ENCODE measurements at places on chromosomes 16 and 17.
A peak's percentile ranks its signal among the peaks of the same experiment; 100 is the strongest.

- DNase-seq = no peak
Measured at GRCh38 chr17:7354262-7354843, 603 bp upstream of the TMEM95 start.

GRCh38 chr16:87922250-87922871 lies 14.0 kb downstream of the CA5A start:
- DNase-seq = no peak

- no peak for DNase-seq
Measured at GRCh38 chr17:66535611-66536010, 233.2 kb downstream of the PRKCA start.

- no peak for DNase-seq
Measured at GRCh38 chr16:85510041-85510659, 103.0 kb upstream of the GSE1 start.

DNA sequence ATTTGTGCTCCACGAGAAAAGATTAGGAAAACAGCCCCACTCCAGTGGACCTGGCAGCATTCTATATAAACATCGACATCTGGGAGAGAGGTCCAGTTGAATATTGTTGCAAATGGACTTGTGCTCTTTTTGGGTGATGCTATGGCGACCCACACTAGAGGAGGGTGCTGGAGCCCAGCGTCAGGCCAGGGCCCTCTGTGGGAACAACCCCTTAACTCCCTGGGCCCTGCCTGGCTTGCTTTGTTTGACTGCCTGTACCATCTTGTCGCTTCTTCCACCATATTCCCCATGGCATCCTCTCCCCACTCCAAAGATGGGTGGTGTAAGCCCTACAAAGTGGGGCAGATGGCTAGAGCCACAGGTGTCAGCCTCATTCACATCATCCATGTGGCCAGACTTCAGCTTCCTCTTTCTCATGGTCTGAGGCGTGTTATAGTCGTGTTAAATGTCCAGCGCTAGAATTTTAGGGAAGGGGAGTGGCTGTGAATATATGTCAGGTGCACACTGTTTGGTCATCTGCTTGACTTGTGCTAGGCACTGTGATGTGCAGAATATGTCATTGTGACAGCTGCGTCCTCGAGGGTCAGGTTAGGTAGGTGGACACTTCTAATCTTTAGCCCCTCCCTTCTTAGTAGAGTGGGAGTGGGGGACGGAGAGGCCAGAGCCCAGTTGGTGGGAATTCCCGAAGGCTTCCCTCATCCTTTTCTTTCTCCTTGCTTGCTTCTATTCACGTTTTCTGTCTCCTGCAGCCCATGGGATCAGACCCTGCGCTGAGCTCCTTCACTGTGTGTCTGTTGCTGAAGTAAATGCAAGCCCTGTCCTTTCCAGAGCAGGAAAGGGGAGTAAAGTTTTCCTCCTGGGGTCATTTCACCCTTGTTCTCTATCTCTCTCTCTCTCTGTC lies 49.8 kb downstream of the MPRIP start:
- no peak for DNase-seq

DNA sequence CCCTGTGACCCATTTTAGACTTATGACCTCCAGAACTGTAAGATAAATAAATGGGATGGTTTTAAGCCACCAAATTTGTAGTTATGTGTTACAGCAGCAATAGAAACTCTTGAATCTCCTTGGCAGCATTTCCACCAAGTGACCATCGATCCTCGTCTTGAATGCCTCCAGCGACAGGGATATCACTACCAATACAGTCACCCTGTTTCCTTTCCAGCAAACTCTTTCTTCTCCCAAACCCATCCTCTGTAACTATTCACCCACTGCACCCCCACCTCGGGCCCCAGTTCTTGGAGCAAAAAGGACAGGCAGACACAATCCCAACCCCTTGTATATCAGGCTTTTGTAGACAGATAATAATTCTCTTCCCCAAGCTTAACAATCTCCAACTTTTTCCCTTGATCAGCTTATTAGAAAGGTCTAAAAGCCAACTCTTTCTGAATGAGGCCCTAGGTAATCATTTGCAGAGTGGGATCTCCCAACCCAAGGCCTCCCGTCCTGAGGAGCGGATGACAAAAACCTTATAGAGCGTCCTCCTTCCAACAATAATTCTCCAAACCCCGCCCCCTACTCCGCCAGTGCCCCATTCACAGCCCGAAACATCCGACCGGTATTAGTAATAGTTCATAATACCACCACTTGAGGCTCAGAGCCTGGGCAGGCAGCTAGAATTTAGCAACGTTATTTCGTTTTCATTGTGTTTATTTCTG lies 14.7 kb upstream of the PLLP start:
- DNase-seq = no peak

DNA sequence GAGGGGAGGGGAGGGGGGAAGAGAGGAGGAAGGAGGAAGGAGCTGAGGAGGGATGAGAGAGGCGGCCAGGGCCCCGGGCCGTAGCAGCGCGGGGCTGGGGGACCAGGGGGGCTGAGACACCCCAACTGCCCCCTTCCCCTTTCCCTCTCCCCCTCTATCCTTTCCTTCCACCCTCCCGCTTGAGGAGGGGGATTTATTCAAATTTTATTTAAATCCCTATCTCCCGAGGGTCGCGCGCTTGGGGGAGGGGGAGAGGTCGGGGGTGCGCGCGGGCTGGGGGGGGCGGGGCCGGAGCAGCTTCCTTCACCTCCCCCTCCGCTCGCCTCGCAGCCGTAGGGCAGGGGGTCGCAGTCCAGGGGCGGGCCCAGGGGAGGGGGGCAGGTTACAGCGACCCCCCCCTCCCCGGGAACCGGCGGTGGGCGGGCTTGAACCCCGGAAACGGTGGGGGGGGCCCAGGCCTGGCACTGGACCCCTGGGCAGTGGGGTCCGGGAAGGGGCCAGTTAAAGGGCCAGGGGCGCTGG lies at the start of gene FBXL19:
Gene FBXL19 (plus strand): TSS at position 19 of the 522 bp plus-strand sequence. CDS start 2,183 bp downstream, outside the sequence.
- no peak for DNase-seq

- no peak for DNase-seq
Measured at GRCh38 chr16:78415013-78415412, 315.6 kb downstream of the WWOX start.

GRCh38 chr16:2089706-2090480 lies 42.1 kb downstream of the TSC2 start:
- no peak for DNase-seq

DNA sequence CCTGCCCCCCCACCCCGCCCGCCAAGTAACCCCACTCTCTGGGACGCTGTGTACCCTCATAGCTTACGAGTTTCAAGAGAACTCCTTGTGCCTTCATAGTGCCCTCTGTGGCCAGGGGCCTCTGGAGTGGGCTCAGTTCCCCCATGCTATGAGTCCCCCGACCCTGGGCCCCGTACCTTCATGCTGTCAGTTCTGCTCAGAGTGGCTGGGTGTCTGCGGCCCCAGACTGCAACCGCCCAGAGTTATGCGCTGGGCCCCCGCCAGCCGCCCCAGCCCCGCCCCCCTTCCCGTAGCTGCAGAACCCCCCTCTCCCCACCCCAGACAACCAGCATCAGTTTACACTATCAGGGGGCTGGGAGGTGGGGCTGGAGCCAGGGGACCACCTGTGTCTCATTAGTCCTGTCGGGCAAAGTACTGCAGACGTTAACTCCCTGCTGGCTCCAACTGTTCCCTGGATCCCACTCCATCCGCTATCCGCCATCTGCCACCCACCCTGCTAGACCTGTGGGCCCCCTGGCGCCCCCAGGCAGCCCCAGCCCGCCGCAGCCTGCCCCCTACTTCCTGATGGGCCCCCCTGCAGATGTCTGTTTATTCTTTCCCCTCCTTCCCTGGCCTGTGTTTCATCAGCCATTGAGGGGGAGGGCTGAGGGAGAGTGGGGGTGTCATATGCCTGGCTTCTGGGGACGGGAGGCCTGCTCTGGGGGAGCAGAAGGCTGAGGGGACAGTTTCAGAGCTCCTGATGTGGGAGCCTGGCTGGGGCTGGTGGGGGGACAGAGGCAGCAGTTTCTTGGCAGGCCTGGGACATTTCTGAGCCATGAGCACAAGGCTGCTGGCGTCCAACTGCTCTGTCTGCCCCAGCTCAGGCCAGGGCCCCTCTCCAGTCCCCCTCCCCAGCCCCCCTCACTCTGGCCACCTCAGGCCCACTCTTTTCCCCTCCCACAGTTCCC lies at the start of gene MFAP4:
Gene MFAP4 (minus strand): TSS at position 217 of the 947 bp plus-strand sequence. CDS start 35 bp downstream, at position 182.
- DNase-seq = no peak

DNA sequence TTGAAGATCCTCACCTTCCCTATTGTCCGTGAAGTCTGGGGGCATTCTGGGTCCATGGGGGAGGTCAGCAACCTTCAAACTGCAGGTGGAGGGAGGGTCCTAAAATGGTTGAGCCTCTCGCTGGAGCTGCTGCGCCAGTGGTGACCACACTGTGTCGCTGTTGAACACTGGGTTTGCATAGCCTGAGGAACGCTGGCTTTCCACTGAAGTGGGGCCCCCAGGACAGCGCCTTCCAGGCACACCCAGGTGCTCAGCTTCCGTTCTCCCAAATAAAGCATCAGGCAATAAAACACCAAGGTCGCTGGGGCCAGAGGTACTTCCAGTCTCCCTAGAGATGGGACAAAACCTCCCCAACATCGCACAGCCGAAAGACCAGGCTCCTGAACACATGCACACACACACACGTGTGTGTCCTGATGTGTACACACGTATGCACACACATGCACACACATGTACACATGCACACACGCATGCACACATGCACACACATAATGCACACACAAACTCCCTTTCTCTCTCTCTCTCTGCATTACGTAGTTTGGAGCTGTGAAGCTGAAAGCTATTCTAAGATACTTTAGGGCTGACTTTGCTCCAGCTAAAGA lies 120.6 kb downstream of the IRF8 start:
- no peak for DNase-seq

DNA sequence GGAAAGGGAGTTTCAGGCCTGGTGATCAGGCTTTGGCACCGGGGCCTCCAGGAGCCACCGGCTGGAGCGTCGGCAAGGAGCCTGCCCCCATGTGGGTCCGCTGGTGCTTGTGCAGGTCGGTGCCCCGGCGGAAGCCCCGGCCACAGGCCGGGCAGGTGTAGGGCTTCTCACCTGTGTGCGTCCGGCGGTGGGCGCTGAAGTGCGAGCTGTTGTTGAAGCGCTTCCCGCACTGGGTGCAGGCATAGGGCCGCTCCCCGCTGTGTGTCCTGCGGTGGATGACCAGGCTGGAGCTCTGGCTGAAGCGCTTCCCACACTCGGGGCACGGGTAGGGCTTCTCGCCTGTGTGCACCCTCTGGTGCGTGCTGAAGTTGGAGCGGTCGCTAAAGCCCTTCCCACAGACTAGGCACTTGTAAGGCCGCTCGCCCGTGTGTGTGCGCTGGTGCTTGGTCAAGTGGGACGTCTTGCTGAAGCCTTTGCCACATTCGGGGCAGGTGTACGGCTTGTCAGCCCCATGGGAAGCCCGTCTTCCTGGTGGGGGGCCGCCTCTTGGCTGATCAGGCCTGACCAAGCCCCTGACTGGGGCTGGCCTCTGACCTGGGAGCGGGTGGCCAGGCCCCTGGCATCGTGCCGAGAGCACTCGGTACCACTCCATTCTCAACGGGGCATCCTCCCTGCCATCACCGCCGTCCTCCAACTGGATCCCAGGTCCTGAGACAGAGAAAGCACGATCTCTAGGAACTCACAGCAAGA lies 14.4 kb downstream of the ZNF500 start:
- DNase-seq = no peak

DNA sequence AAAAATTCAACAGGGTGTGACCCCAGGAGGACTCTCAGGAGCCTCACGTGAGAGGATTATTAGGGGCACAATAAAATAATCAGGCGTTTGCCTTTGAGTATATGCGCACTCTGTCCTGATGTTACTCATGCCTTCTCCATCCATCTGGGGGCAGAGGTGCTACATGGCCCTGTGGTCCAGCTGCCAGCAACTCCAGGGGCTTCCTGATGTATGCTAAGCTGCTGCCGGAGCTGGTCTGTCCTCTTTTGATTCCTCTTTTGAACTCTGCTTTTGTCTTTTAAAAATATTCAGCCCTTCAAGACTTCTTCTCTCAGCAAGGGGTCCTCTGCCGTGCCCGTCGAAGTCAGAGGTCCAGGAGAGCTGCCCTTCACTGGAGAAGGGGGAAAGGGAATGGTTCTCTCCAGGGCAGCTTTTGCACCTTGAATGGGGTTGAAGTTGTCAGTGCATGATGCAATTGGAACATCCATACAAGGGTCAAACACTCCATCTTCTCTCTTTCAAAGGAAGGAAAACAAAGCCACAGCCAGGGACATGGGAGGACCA lies 431.4 kb downstream of the SHISA9 start:
- DNase-seq = no peak

DNA sequence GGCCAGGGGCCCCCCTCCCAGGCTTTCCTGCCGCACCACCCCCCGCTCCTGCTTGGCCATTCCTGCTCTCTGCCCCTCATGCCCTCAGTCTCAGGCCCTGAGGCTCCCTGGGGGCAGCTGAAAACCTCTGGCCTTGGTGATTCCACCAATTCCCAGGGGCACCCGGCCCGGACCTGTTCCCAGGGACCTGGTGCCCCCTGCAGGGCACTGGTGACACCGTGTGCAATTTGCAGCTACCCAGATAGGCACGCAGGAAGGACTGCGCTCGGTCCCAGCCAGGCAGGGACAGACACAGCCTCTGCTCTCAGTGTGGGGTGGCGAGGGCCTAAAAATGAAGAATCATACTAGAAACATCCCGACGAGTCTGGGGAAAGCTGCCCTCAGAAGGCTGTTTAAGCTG lies 13.4 kb downstream of the WFDC1 start:
- no peak for DNase-seq

DNA sequence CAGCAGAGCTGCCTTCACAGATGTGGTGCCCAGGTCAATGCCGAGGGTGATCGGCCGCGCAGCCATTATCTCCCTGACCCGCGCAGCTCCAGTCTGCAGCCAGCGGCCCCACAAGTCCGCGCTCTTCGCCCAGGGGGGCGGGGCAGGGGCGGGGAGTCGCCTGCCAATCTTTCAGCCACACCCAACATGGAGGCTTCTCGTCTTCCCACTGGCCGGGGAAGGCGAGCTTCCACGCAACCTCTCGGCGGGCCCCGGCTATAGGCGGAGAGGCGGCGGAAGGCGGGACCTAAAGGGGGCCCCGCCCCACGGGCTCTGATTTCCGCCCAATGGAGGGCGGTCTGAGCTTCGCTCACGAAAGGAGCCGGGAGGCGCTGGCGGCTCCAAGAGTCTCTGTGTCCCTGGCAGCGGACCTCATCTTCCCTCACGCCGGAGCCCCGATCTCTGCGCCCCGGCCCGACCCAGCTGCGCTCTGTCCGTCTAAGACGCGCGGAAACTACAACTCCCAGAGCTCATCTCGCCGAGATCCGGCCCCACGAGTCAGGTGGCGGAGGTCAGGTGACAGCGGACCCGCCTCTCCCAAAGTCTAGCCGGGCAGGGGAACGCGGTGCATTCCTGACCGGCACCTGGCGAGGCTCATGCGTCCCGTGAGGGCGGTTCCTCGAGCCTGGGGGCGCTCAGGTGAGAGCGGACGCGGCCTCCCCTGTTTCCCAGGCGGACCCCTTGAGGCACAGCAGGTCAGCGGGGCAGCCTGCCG lies at the start of the genes CTNS and SHPK:
Gene CTNS (plus strand): TSS at position 607 of the 754 bp plus-strand sequence. CDS start 3,447 bp downstream, outside the sequence.
Gene SHPK (minus strand): TSS at position 97 of the 754 bp plus-strand sequence. CDS start 31 bp downstream, at position 66.
- peak; percentile 83 for DNase-seq

- no peak for DNase-seq
Measured at GRCh38 chr16:77404775-77405174, 30.1 kb downstream of the ADAMTS18 start.

- DNase-seq = no peak
Measured at GRCh38 chr17:68707031-68707430, 105.9 kb upstream of the FAM20A start.
